ENCODE measurements at places on chromosomes 2 and 18.
A peak's percentile ranks its signal among the peaks of the same experiment; 100 is the strongest.

GRCh38 chr2:203201426-203201825, 37.4 kb upstream of the CYP20A1 start:
- no peak for DNase-seq

DNA sequence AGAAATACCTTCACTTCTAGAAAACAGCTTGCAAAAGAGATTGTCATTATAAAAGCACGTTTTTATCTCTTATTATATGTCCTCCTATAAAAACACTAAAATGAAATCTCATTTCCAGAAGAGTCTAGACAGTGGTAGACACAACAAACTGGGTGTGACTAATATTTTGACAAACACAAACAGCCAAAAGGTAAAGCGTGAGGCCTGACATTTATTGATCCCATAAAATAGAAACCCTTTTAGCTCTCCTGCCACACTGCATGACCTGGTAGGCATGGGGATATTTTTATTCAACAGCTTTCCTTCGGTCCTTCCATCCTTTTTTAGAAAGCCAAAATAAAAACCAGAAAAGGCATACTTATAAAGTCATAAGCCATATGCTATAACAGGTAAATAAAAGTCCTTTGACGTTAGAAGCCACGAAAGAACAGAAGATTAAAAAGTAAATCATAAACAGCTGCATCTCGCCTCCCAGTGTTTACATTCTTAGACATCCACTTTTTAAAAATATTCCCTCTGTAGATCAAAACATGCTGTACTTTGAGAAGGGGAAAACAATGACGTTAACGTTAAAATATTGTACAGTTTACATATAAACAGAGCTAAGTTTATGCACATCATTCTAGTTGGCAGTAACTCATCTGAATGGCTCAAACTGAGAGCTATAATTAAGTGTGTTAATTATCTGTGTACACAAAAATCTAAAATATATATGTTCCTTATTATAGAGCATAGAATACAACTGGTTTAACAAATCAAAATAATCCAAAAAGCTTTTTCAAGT, 44.6 kb downstream of the IRS1 start:
- DNase-seq: no peak

GRCh38 chr2:102282678-102283091, 28.7 kb upstream of the IL1RL1 start:
- no peak for DNase-seq

GRCh38 chr2:233789554-233789953, 11.4 kb downstream of the MROH2A start:
- DNase-seq: no peak

- peak; percentile 81 for DNase-seq
Measured at GRCh38 chr2:238158509-238159070, at the start of gene ERFE. TSS of gene ERFE (plus strand) at chr2:238158970. CDS start at chr2:238159008, 38 bp downstream.

DNA sequence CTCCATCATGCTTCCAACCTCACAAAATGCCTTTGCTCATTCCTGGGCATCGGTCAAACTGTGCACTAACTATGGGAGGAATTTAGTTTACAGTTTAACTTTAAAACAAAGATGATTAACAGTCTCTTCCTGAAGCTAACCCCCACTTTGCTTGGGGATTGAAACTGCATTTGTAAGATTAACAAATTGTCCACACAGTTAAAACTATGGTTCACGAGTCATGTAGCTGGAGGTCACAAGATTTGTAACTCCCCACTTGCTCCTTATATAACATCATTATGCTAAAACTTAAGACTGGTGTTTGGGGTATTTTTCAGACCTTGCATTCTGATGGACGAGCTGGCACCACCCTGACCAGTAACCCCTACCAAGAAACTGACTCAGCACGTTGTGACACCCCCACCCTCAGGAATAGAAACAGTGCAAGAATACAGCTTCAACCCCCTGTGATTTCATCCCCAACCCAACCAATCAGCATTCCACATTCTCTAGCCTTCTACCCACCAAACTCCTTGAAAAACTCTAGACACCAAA, 252.3 kb downstream of the MBD5 start:
- DNase-seq: peak; percentile 67

GRCh38 chr2:193837111-193837738, 1642.5 kb upstream of the TMEFF2 start:
- no peak for DNase-seq

DNA sequence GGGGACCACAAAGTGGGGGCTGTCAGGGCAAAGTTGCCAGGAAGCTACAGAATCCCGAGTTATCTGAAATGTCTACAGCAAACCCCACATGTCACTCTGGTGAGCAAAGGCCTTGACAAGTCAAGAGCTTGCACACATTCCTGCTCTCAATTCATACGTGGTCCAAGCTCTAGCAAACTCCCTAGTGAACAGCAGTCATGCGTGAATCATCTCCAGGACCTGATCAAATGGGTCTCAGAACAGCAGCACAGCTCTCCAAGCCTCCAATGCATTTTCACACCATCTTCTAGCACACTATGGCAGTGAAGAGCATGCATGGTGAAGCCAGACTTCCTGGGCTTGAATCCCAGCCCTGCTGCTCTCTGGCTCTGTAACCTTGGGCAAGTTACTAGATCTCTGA, 68.5 kb downstream of the MYO5B start:
- DNase-seq: peak; percentile 36

DNA sequence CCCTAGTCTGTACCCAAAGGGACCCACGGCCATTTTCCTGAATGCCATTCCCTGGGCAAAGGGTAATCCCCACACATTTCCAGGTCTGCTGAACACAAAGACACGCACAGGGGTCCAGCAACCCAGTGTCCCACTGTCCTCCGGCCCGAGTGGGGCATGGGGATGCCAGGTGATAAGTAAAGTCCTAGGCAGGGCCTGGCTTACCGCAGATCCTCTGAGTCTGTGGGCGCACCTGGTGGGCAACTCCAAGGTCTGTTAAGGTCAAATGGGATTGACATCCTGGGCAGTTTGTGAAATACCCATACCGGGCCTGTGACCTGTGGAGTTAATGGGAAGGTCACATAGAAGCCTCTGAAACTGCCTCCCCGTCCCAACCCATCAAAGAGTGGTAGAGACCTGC, 116.1 kb downstream of the EIPR1 start:
- DNase-seq: no peak

GRCh38 chr18:51234117-51235008, 36.9 kb upstream of the MEX3C start:
- DNase-seq: no peak

GRCh38 chr2:132489150-132489549, 72.5 kb downstream of the GPR39 start:
- DNase-seq: peak; percentile 67

GRCh38 chr2:97992836-97993825, 2.6 kb downstream of the TMEM131 start:
- DNase-seq: no peak

Measured in astrocyte of the hippocampus (primary cell).